ENCODE measurements at places on chromosomes 16 and 17.

- no peak for DNase-seq
These were observed 14.0 kb downstream of the LASP1 start for GRCh38 chr17:38883592-38884526.

DNA sequence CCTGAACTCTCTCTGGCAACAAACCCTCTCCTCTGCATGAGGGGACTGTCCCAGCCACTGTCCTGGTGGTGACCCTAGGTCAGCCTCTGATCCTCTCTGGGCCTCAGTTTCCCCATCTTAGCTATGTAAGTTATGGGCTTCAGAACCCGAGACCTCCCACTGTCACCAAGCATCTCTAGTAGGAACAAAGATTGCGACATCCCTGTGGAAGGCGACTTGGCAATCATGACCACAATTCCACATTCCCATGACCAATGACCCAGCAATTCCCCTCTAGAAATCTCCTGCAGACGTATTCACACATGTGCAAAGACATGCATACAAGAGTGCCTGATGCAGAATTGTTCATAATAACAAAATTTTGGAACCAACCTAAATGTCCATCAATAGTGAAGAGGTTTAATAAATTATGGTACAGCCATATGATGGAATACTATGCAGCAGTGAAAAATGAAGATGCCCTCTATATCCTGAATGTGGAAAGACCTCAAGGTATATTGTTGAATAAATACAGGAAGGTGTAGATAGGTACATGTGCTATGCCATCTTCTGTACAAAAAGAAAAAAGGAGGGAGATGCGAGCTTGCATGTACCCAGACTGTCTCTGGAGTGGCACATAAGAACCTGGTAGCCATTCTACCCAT, 21.2 kb downstream of the CNGB1 start:
- no peak for DNase-seq

DNA sequence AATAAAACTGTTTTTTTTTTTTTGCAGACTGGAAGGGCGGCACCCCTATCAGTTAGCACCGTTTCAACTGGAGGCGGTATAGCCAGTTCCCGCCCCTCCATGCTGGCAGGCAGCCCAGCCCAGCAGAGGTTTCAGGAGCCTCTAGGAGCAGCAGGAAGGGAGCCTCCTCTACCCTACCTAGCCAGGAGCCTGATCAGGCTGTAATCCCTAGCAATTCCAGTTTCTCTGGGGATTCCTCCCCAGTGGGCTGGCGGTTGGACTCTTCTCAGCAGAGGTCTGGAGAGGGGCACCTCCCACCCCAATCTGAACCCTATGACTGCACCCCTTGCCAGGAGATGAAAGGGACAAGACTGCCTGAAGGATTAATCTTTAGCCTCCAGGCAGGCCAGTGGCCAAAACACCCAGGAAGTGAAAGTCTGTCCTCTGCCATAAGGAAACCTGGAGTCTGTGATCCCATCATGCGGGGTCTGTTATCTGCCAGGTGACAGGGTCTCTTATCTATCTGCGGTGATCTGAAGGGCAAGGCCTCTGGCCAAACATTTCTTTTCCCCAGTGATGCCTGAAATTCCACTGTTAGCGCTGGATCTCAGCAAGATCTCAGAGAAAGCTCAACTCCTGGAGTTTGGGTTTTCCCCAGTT, 4.9 kb upstream of the CDH1 start:
- DNase-seq = no peak

GRCh38 chr17:63675607-63676546, 24.0 kb downstream of the LIMD2 start:
- DNase-seq = no peak

GRCh38 chr17:40134184-40134583, 6.2 kb upstream of the CASC3 start:
- no peak for DNase-seq

- DNase-seq = no peak
These were observed 402.4 kb downstream of the ZFHX3 start for GRCh38 chr16:72645538-72645937.

GRCh38 chr16:87201052-87201451, 116.1 kb downstream of the C16orf95 start:
- no peak for DNase-seq

DNA sequence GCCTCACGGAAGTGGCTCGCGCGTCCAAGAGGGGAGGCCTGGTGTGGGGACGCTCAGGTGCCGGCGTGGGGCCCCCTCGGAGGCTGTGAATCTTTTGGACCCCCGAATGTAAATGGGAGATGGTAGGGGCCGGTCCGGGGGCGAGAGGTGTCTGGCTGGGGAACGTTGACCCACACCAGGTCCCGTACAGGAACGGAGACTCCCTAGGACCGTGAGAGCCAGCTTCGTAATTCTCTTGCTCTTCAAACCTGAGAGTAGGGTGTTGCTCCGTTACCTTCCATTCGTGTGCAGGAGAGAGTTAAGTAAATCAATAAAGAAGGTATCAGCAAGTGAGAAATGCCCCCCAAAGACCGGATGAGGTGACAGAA, 481 bp downstream of the LYRM1 start:
- no peak for DNase-seq

DNA sequence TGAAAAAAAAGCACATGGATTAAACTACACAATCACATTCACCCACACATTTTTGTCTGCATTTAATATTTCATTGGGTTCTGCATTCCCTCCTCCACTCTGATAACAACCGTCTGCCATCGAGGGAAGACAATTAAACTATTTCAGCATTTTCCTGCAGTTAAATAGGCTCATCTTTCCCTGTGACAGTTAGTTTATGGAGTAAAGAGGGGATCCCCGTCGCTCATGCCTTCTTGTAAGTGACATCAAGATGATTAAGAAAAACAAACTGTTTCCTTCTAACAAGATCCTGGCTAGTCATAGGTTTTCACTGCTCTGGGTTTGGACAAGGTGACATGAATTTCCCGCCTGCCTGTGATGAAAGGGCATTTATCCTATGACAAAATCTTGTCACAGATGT, 98.0 kb upstream of the DYNLRB2 start:
- DNase-seq = no peak

GRCh38 chr16:80746231-80746630, 58.2 kb downstream of the CDYL2 start:
- no peak for DNase-seq

- peak; percentile 5 for DNase-seq
These were observed 2.3 kb upstream of the CCDC182 start for GRCh38 chr17:57747221-57748017.

DNA sequence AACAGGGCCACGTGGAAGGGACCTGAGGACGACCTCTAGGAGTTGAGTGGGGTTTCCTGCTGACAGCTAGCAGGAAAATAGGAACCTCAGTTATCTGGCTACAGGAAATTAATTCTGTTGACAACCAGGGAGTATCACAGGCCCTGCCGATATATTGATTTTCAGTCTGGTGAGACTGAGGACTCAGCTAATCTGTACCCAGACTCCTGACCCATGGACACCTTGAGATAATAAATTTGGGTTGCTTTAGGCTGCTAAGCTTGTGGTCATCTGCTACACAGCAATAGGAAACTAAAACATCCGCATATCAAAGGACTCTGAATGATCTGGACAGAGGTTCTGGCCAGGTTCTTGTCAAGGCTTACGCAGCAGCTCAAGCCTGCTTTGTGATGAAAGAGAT, 80.8 kb upstream of the CNEP1R1 start:
- DNase-seq = no peak

DNA sequence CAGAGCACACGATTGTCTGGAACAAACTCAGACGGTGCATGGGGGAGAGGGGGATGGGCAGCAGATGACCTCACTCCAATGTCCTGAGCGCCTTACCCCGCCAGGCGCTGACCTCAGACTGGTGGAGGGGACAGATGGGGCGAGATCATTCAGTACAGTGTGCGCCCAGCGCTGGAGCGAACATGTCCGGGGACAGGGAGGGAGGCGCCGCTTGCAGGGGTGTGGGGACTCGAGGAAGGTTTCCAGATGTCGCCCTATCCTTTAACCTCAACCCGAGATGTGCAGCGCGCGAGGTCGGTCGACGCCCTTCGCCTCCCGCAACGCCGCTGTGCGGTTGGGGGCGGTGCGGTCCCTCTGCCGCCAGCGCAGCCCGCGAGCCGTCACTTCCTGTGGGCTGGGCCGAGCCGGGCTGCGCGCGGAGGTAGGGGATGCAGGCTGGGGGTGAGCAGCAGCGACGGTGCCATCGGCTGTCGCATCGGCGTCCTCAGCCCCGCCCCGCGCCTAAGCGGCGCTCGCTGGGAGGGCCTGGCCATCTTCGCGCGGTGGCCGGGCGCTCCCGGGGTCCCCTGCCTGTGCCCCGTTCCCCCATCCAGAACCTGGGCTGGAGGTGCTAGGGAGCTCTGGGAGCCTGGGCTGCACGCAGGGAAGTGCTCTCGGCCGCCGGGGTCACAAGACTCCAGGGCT, 5.3 kb upstream of the CDR2L start:
- peak; percentile 42 for DNase-seq

DNA sequence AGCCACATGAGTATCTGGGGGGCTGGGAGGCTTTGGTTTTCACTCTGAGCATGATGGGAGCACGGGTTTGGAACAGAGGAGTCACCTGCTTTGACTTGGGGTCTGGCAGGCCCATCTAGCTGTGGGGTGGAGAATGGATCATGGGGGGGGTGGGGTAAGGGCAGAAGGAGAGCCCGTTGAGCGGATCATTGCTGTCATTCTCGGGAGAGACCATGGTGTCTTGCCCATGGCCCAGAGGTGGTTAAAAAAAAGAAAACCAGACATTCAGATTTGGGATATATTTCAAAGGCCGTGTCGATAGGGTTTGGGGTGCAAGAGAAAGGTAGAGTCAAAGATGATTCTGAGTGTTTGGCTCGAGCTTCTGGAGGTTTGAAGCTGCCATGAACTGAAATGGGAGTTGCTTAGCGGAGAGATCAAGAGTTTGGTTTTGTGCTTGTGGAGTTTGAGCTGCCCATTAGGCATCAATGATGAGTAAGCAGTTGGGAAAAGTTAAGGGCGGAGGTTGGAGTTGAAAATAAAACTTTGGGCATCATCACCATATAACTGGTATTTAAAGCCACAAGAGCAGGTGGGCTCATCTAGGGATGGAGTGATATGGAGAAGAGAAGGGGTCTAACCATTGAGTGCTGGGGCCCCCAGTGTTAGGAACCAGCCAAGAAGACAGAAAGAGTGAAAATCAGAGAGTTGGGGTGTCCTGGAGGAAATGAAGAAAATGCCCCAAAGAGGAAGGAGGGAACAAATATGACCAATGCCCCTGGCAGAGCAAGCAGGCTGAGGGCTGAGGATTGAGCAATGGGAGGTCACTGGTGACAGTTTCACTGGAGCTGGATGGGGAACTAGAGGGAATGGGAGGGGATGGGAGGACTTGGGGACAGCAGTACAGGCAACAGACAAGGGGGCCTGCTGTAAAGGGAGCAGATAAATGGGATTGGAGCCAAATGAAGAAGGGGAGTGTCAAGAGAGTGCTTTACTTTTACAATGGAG, 1.9 kb downstream of the NOD2 start:
- no peak for DNase-seq

- no peak for DNase-seq
These were observed 27.8 kb upstream of the RHOT1 start for GRCh38 chr17:32114536-32114935.

DNA sequence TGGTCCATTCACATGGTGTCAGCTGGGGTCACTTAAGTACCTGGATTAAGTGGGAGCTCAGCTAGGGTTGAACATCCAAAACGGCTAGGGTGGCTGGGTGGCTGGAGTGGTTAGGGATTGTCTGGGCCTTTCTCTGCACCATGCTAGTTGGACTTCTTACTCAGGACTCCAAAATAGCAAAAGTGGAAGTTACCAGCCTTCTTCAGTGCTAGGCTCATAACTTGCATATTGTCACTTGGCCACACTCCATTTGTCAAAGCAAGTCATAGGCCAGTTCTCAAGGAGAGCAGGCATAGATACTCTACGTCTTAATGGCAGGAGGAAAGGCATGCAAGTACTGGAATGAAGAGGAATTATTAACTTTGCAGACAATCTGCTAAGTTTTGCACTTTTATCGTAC, 69.7 kb downstream of the ESRP2 start:
- no peak for DNase-seq

- DNase-seq = no peak
These were observed 18.5 kb upstream of the C17orf107 start for GRCh38 chr17:4880857-4881256.

DNA sequence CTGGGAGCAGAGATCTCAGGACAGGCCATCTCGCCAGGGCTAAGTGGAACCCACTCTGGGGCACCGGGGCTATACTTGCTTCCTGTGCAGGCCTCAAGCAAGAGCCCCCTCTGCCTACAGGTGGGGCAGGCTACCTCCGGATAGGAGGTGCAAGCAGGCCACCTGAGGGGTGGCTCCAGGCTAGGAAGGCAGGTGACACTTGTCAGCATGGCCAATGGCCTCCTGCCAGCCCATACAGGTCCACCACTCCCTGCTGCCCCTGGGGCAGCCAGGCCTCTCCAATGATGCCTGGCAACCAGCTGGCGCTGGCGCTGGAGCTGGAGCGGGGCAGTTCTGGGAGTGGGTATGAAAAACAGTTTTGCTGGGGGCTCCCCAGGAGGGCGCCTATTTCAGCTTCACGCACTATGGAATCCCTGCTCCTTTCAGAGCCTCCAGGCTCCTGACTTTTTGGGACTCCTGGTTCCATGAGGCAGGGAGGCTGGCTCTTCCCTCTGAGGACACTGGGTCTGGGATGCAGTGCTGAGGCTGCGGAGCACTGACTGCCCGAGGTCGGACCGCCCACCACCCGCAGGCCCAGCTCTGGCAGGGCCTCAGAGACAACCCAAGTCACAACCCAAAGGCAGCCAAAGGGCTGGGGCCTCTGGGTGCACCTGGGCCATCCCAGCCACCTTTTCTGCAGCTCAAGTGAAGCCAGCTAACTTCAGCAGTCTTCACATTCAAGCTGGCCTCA, 8.4 kb upstream of the SREBF1 start:
- DNase-seq = no peak

DNA sequence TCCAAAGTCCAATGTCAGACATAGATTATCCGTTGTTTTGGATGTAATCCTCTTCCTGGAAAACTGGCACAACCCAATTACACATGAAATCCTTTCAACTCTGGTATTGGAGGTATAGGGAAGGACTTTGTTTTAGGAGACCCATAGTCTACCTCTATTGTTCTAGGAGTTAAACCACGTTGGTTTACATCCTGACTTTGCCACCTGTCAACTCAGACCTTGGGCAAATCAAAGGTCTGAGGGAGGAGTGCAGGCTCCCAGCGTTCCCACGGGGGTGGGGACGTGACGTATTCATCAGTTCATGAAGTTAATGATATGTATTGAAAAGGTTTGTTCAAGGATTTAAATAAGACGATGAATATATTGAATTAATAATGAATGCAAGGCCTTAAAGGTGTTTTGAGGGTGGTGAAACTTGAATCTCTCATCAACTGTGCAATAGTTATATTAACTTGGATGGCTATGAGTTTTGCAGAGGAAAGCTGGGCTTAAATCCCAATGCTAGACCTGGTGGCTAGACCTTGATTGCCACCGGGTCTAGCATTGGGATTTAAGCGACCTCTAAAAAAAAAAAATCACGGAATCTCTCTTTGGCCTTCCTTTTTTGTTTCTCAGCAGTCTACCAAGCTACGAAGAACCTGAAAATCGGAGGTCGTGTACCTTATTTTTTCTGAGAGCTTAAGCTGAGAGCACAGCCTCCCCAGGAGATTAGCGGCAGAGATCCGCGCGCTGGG, 744 bp upstream of the NF1 start:
- no peak for DNase-seq
